GM13976 (cell line): ENCODE measurements at places on chromosomes 3 and 15.

DNA sequence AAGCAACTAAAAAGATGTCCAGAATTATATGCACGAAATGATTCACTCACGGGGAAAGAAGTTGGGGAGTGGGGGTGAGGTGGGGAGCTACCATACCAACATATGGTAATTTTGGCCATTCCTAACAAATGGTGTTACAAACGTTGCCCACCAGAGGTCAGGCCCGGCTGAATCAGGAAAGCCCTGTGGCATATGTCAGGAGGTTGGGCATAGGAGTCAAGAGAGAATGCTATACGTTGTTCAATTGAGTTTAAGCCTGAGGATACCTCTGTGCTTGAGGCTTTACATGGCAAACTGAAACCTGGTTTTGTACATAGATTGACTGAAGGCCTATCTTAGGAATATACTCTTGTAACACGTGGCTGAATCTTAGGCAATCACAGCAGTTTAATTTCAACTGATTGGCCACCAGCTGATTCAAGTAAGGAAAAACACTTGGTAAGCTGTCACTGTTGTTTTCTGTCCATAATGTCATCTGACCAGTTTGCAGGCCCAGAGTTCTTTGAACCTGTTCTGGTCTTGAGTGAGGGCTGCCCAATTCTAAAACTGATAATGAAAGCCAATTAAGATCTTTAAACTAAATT is 23.4 kb upstream of the SLC2A2 start:
- peak; percentile 61 for DNase-seq

DNA sequence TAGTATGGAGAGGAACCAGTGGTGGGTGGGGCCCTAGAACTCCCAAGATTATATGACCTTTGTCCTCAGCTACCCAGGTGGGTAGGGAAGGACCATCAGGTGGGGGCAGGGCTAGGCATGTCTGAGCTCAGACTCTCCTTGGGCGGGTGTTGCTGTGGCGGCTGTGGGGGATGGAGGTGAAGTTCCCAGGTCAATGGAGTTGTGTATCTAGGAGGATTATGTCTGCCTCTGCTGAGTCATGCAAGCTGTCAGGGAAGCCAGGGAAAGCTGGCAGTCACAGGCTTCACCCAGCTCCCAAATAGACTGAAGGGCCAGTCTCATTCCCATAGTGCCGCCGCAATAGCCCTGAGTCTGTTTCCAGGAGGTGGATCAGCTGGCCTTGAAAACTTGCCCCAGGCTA is 139.7 kb upstream of the CFAP20DC start:
- no peak for DNase-seq

- DNase-seq = no peak
Measured at GRCh38 chr15:35937380-35937779, 391.4 kb upstream of the DPH6 start.

DNA sequence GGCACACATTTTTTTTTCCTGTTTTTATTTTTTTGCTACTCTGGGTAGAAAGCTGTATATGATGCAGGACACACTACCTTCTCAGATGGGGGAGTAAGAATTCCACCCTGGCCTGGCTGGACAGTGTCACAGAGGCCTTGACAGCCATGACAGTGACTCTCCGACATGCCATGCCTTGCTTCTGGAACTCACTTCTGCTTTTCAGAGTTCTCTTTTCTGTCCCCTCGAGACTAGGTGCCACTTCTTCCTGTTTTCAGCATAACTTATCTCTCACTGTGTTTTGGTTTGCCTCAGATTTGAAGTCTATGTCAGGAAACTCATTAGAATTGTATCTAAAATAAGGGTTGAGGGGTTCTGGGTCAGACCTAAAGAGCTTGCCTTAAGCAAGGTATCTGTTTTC is 69.1 kb upstream of the SEC13 start:
- no peak for DNase-seq

- DNase-seq = no peak
Measured at GRCh38 chr15:60134609-60135008, 130.5 kb downstream of the FOXB1 start.

- no peak for DNase-seq
Measured at GRCh38 chr3:169310184-169310939, 353.1 kb downstream of the MECOM start.

DNA sequence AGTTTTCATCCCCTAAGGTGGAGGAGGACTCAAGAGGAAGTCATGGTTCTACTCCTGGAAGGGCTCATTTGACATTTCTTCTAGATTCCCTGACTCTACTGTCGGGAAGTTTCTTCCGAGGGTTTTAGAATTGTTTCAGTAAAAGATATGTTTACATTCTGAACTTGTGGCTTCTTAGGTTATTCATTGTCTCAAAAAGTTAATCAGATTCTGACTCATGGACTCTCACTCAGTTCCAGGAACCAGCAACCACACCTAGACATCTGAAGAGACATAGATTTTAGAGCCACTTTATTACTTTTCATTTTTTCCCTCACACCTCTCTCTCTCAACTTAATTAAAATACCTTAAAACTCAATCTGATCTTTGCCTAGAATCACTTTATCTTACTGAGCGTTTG is 862.6 kb downstream of the AGBL1 start:
- DNase-seq = no peak

- DNase-seq = no peak
Measured at GRCh38 chr3:57559526-57559925, 3.5 kb downstream of the PDE12 start.

DNA sequence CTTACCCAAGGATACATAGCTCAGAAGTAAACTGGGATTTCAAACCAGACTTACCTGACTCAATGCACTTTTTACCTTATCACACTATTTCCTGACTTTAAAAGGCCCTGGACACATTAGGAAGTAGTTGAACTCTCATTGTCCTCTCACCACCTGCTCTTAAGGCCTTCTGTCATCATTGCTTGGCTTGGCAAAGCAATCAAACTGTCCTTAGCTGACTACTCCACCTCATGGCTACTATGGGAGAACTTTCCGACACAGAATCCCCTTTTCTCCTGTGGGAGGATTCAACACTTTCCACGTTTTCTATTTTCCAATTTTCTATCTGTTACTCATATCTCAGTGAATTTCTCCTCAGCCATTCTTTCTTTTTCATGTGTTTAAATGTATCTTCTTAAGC is 55.4 kb downstream of the ZNF148 start:
- DNase-seq = no peak

DNA sequence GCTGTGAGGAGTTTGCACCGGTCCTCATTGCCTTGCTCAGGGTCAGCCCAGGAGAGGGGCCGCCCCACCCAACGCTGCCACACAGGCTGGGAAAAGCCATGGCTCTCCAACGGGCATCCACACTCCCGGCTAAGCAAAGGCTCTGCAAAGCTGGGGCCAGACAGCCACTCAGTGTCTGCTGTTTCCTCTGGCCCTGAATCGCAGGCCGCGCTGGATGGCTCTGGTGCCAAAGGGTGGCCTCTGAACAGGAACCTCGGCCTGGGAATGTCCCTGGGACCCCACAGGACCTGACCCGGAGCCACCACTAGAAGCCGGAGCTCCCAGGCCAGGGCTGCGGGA is 42.9 kb downstream of the RPN1 start:
- no peak for DNase-seq

GRCh38 chr3:58471025-58471887 is 20.6 kb upstream of the KCTD6 start:
- DNase-seq = peak; percentile 56

DNA sequence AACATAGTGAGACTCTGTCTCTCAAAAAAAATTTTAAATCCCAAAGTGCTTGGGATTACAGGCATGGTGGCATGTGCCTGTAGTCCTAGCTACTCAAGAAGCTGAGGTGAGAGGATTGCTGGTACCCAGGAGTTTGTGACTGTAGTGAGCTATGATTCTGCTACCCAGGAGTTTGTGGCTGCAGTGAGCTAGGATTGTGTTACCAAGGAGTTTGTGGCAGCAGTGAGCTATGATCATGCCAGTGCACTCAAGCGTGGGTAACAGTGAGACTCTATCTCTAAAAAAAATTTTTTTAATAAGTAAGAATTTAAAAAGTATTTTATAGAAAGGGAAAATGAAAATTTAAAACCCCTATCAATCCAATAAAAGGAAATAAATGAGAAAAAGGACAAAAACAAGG is 69.5 kb downstream of the FAIM start:
- DNase-seq = no peak
